Activated CD4-positive, alpha-beta T cell treated with anti-CD3 and anti-CD28 coated beads, Interleukin-2, amount 50 U/mL, for 4 hours (primary cell): ENCODE measurements at places on chromosomes 16 and 17.
A peak's percentile ranks its signal among the peaks of the same experiment; 100 is the strongest.

GRCh38 chr17:40361925-40362695 lies 2.4 kb downstream of the GJD3 start:
- no peak for DNase-seq

- DNase-seq, result no peak
Observed at GRCh38 chr16:920051-920681, 50.6 kb downstream of the LMF1 start.

DNA sequence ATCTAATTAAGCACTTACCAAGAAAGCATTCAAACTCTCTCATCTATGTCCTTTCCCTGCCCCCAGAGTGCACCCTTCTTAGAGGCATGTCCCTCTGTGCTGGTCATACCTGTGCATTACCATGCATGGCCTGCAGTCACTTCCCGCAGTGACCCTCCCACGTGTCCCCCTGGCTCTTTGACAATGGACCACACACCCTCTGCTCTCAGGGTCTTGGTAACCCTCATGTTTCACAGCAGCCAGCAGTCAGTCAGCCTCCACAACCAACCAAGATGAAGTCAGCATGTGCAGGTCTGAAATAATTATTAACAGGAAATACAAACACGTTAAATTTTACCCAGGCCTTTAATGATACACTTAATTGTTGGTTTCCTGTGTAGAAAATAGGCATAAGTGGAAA lies 10.1 kb downstream of the KRT33A start:
- no peak for DNase-seq

- no peak for DNase-seq
Observed at GRCh38 chr17:51647826-51648225, 387.5 kb downstream of the UTP18 start.

DNA sequence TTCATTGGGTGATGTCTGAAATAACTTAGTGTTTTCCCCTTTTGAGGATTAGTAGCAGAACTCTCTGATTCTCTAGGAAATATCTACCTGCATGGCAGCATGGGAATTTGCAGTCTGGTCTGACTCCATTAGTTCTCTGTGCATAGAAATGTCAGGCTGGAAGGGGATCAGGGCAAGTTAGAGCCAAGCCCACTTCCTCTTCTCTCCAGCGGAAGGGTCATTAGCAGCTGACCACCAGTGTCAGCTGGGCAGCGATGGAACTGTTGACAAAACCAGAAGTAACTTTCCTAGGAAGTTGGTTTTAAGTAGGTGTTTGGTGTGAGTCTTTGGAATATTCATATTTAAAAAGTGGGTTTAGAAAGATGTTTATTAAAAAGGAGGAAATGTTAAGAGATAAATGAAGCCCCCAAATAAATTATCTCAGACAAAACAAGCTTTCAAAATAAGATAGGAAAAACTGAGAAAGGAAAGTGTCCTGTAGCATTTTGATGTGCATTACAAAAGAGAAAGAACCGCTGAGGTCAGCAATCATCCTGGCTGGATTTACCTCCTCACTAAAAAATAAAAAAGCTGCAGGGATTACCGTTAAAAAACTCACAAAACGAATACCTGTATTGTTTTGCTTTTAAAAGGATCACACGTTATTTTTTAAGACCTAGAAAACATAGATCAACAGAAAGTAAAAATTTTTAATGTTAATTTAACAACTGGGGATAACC lies 32.4 kb upstream of the MMD start:
- DNase-seq, result no peak

DNA sequence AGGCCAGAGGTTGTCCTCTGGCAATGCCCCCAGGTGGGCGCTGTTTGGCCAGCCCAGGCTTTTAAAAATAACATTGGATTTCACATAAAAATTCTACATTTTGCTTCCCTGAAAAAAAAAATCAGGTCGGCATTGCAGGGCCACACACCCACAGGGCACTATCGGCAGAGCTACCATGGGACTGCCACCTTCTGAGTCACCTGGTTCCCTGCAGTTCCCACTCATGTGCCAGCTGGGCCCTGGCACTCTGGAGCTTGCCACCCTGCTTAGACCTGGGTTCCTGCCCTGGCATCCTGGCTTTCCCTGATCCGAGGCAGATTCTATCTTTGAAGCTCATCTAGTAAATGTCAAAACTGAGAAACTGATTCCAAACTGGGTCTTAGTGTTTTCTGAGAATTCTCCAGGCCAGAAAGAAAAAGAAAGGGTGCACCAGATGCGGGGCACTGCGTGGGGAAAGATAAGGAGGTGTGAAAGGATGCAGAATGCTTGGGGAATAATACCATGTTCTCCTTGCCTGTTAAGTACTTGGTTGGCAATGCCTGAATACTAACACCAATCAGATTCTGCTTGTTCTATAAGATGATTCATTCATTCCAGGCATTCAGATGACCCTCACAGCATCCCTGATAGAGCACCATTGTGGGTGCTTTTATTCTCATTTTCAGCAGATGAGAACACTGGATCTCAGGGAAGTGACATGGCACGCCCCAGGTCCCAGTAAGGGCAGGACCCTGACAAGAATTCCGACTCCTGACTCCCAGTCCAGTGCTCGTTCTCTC lies 51.8 kb downstream of the RAI1 start:
- no peak for DNase-seq

GRCh38 chr17:47620503-47621245 lies 29.0 kb upstream of the KPNB1 start:
- no peak for DNase-seq

GRCh38 chr16:24729951-24730815 lies 732 bp downstream of the TNRC6A start:
- peak; percentile 29 for DNase-seq

DNA sequence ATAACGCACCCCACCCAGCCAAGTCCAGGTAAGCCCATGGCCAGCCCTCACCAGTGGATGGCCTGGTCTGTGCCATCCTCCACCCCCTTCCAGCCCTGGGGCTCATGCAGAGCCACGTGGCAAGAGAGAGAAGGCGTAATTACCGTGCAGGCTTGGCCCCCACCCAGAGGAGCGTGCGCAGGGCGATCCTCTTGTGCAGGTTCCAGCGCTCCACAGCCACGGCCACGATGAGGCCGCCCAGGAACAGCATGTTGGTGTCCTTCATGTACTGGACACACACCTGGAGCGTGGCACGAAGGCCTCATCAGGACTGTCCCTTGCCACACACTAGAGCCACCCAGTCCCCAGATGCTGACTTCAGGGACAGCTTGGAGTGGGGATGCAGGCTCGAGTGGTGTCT lies 6.7 kb downstream of the SLC13A5 start:
- no peak for DNase-seq
